KG1 (cell line): ENCODE measurements at places on chromosomes 16 and 17.

DNA sequence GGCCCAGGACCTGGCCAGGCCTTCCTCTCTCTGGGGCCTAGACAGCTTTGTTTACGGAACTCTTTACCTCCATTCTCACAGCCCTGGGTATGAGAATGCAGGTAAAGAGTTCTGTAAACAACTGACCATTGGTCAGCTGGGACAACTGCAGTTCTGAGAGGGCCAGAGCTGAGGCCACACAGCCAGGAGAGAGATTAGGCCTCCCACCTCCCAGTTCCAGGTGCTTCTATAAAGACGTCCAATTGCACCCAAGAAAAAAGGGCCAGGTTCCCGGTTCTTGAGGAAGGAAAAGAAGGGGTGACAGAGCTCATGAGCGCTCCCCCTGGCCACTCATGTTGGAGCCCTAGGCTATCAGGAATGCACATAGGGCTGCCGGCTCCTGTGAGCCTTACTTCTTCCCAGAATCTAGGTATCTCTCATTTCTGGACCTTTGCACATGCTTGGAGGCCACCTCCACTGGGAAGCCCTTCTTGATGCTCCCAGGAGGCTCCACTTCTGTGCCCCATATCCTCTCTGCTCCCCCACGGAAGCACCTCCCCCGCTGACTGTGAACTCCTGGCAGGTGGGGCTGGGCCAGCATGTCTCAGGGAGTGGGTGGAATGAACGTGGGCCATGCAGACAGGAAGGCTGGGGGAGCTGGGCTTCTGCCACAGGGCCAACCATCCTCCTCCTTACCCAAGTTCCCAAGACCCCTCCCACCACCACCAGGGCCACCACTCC is 13.1 kb downstream of the CNGB1 start:
- no peak for DNase-seq

DNA sequence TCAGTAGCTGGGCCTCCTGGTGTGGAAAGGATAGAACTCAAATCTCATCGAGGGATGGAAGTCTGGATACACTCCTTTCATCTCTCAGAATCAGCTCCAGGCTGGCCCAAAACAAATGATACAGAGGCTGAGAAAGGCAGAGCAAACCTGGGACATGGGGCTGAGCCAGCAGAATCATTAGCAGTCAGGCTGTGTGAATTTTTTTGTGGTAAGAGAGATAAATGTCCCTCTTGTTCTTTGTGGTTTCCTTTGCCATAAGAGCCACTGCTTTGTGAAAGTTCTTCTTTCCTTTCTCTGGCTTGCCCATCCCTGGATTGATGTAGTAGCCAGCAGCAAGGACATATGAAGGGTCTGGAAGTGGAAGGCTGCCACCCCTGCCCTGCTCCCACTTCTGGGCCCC is 146.2 kb downstream of the CDH13 start:
- no peak for DNase-seq

DNA sequence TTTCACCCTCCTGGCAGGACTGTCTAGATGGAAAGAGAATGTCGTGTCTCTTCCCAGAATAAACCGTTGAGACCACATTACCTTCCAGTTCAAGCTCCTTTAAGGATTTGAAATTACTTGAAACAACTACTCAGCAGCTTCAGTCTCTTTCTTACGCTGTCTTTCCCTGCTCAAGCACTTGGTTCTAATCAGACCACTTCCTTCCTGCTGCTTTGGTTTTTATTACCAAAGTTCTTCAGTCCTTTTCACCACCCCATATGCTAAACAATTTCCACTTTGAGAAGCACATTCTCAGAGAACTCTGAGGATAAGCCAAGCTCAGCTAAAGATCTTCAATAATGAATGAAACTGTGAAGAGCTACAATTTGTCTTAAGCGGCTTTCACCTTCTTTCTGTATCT is 105.4 kb downstream of the STX8 start:
- no peak for DNase-seq

GRCh38 chr17:36947922-36948716 is 635 bp upstream of the AATF start:
- no peak for DNase-seq

GRCh38 chr17:71342737-71343136 is 778.1 kb upstream of the SOX9 start:
- no peak for DNase-seq

GRCh38 chr16:72256398-72257066 is 84.6 kb upstream of the PMFBP1 start:
- no peak for DNase-seq

- DNase-seq: no peak
Observed at GRCh38 chr17:80145076-80146075, 1.6 kb downstream of the EIF4A3 start.

GRCh38 chr17:40194821-40195220 is 17.6 kb downstream of the RAPGEFL1 start:
- DNase-seq: no peak

- DNase-seq: no peak
Observed at GRCh38 chr17:3704931-3705717, 9.2 kb upstream of the P2RX5 start.

- DNase-seq: no peak
Observed at GRCh38 chr16:78215222-78215621, 115.8 kb downstream of the WWOX start.

DNA sequence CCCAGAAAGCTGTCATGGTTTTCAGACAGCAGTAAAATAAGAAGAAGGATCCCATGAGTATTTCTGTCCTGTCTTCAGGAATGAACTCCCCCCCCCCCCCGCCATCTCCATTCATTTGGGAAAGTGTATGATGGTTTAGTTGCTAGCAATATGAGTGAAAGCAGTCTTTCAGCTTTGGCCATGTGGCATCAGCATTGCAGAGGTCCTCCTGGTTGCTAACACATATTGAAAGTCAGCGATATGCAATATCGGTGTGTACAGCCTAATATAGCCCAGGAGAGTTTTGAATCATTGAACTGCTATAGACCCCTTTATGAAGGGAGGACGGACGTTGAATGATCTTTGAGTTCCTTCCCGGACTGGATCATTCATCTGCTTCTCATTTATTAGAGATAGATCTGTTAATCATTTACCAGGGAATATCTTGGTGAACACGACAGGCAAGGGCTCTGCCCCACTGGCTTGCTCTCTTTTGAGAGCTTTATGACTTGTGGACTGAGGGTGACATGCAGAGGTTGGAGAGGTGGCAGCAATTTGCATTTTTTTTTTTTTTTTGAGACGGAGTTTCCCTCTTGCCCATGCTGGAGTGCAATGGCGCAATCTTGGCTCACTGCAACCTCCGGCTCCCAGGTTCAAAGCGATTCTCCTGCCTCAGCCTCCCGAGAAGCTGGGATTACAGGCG is 25.2 kb downstream of the DEF8 start:
- no peak for DNase-seq

DNA sequence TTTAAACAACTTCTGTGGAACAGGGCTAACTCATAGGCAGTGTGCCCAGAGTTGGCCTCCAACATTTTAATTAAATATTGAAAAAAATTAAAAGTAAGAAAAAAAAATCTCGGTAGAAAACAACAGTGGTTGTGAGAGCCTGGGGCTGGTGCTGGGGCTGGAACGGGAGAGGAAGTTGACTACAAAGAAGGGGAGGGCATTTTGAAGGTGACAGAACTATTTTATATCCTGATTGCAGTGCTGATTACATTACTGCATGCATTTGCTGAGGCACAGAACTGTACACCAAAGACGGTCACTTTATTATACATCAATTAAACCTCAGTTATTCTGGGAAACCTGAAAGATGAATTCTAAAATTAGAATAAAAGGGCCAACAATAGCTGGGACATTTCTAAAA is 142.5 kb downstream of the PARN start:
- no peak for DNase-seq

DNA sequence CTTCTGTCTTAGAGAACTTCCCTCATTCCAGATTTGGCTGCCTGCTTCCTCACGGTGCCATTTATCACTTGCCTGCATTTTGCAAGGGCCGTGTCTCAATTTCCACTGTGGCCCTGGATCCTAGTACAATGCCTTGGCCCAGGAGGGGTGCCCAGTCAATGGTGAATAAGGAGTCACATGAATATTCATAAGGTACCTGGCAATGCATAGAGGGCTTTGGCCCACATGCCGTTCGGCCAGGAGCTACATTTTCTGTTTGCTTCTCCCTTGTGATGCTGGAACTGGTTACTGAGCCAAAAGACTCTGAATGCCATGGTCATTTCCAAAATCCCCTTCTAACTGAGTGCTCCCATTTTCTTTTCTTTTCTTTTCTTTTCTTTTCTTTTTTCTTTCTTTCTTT is 4.8 kb upstream of the PIRT start:
- no peak for DNase-seq

DNA sequence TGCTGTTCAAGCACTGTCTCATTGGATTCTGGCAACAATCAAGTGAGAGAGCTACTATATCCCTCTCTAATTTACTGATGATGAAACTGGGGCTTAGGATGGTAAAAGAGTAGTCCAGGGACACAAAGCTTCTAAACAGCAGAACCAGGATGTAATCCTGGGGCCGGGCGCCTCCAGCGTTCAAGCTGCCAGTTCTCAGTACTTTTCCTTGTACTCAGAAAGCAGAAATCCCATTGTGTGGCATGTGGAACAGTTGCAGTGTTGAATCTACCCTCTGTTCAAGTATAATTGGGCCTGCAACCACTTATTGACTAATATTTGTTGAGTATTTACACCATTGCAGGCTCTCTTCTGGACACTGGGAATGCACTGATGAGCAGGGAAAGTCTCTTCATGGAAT is 14.5 kb upstream of the CDH13 start:
- DNase-seq: no peak

- DNase-seq: no peak
Observed at GRCh38 chr16:1458977-1459341, 14.6 kb upstream of the CCDC154 start.

- DNase-seq: peak; percentile 10
Observed at GRCh38 chr17:8163978-8164814, 1.4 kb upstream of the VAMP2 start.

GRCh38 chr17:69057280-69057679 is 3.4 kb downstream of the ABCA9 start:
- DNase-seq: no peak

DNA sequence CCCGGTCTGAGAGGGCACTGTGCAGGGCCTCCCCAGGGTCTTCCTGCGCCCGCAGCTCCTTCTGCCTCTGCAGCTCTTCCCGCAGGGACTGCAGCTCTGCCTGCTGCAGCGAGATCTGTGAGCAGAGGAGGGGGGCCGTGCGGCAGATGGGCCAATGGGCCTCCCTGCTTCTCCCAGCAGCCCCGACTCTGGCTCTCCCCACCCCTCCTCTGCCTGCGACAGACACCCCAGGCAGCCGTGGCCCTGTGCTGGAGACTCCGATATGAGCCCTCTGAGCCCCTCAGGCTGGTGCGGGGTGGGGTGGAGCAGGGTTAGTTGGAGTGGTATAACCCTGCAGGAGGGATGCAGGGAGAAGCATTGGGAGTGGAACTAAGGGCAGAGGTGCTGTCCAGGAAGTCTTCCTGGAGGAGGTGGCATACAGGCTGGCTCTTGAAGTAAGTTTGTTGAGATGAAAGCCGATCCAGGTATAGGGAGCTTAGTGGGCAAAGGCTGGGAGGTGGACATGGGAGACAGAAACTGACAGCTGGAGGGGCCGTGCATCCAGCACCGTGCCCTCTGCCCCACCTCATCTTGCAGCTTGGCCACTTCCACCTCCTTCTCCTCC is 5.0 kb downstream of the THOC6 start:
- no peak for DNase-seq

DNA sequence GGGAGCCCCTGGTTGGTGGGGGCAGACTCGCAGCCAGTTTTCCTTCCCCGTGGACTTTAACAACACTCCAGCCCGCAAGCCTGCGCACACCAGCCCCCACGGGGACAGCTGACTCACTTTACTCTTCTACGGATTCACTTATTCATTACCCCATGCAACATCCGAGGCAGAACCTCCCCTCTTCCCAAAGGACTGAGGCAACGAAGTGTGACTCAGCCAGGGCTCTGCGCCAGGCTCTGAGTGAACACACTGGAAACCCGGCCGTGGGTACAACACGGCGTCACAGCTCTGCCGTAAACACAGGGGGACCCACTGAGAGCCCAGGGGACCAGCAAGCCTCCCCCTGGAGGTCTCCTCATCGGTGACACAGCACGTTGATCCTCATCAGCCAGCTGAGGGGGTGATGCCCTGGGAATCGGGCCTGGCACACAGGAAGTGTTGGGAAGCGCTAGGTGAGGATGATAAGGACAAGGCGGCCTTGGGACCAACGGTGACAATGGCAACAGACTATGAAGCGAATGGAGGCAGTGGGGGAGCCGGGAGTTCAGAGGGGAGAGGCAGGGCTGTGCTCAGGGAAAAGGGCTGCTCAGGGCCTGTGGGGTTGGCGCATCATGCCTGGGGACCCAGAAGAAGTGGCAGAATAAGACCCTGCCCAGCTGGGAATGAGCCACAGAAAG is 14.6 kb downstream of the COTL1 start:
- DNase-seq: no peak

DNA sequence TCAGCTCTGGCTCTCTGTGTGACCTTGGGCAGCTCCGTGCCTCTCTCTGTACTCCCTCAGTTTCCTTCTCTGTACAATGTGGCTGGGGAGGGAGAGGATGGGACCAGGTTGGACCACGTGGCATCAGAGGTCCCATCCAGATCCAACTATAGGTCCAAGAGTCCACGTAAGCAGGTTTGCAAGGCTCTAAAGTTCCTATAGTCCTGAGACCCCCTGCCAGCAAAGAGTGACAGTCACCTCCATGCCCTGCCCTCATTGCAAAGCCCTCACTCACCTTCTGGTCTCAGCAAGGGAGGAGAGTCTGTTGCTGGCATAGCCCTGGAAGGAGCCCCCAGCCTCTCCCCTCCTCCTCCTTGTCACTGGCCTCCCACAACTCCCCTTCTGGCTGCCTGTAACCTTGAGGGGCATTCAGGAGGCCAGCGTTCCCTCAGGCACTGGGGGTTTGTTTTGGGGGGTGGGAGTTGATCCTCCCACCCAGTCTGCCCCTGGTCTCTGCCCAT is 6.1 kb upstream of the DRC7 start:
- DNase-seq: peak; percentile 23

GRCh38 chr16:56620339-56620897 is 5.2 kb upstream of the MT1E start:
- DNase-seq: no peak

- DNase-seq: no peak
Observed at GRCh38 chr17:58412961-58413586, 4.3 kb downstream of the RNF43 start.

- no peak for DNase-seq
Observed at GRCh38 chr17:73693071-73693470, 48.8 kb upstream of the SDK2 start.

DNA sequence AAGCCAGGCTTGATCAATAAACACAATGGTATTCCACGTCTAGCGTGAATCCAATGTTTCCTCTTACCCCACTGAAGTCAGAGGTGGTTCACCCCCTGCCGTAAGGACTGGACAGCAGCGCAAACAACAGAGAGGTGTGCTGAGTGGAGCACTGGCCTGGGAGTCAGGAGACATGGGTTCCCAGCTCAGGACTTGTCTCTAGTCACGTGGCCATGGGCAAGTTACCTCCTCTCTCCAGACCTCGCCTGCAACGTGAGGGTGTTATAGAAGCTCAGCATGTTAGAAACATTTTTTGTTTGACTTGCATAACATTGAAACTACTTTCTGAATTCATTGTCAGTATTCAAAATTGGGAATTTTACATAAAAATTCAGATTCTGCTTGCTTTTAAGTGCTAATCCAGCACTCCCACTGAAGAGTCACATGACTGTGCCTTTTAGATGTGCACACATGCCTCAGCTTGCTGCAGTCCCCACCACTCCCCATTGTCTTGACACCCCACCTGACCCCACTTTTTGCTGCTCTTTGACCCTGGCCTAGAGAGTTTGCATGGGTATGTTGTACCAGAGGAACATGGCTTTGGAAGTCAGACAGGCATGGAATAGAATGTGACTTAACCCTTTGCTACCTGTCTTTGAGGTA is 8.8 kb upstream of the CPNE2 start:
- no peak for DNase-seq

- no peak for DNase-seq
Observed at GRCh38 chr16:27819356-27819755, 244.2 kb downstream of the GSG1L start.
